ENCODE measurements at places on chromosomes 1 and 21.

- no peak for DNase-seq
Measured at GRCh38 chr1:246417813-246418564, 89.1 kb downstream of the SMYD3 start.

DNA sequence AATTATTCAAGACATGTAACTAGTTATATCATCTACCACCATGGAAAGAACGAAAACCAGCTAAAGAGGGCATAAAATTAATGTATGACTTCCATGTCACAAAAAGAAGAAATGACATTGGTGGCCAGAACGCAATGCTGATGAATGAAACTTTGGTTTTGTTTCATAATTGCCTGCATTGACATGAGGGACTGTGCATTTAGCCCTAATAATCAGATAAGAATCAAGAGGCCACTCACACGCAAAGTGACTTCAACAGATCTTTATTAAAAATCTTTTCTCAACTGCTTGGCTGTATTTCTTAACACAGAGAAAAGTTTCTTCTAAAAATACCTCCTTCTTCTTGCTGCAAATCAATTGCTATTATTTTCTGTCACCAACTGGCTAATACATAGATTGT, 184.7 kb upstream of the RUNX1 start:
- no peak for DNase-seq

DNA sequence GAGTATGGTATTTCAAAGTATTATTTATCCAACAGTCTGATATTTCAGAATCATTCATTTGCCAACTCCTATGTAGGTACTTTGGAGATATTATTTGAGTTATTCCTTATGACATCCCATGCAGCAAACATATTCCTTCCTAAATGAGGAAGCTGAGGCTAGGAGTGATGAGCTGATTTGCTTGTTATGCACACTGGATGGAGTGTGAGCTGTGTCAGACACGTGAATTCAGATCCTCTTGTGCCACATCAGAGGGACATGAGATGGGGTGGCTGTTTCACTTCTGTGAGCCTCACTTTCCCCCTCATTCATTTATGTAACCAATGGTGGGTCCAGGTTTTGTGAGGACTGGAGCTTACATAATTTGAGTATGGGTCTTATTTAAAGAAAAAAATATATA, 215.9 kb downstream of the DISC1 start:
- no peak for DNase-seq

DNA sequence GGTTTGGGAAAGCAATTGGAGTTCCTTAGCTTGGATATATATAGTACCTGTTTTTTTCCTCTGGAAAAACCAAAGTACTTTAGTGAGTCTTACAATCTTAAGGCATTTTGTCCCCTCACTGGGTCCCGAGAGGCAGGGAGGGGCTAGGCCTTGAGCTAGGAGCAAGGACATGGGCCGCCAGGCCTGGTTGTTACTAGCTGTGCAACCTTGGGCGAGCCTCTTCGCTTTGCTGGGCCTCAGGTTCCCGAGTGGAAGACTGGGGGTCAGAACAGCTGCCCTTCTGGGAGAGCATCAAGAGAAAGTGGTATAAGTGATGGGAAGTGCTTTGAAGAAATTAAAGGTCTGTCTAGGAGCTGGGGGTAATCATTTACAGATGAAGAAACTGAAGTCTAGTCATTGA, 553.2 kb downstream of the KIF26B start:
- no peak for DNase-seq

DNA sequence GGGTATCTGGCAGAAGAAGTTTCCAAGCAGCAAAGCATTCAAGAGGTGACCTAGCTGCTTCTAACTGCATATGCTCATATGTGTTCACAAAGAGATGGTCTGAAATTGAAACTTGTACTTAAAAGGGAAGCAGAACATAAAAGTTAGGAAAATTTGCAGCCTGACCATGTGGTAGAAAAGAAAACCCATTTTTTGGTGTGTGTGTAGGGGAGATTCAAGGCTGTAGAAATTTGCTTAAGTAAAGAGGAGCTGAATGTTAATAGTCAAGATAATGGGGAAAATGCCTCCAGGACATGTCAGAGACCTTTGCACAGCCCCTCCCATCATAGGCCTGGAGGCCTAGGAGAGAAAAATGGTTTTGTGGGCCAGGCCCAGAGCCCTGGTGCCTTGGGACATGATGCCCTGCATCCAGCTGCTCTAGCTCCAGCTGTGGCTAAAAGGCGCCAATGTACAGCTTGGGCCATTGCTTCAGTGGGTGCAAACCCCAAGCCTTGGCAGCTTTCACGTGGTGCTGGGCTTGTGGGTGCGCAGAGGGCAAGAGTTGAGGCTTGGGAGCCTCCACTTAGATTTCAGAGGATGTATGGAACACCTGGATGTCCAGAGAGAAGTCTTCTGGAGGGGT, 54.9 kb downstream of the DHRS3 start:
- DNase-seq: no peak

GRCh38 chr1:198647055-198647454, 8.2 kb downstream of the PTPRC start:
- DNase-seq: no peak

- DNase-seq: no peak
Measured at GRCh38 chr1:70140343-70140742, 65.0 kb downstream of the LRRC40 start.

GRCh38 chr1:64502083-64502482, 32.2 kb downstream of the CACHD1 start:
- DNase-seq: no peak

- DNase-seq: no peak
Measured at GRCh38 chr1:2239384-2239985, 11.4 kb downstream of the SKI start.

DNA sequence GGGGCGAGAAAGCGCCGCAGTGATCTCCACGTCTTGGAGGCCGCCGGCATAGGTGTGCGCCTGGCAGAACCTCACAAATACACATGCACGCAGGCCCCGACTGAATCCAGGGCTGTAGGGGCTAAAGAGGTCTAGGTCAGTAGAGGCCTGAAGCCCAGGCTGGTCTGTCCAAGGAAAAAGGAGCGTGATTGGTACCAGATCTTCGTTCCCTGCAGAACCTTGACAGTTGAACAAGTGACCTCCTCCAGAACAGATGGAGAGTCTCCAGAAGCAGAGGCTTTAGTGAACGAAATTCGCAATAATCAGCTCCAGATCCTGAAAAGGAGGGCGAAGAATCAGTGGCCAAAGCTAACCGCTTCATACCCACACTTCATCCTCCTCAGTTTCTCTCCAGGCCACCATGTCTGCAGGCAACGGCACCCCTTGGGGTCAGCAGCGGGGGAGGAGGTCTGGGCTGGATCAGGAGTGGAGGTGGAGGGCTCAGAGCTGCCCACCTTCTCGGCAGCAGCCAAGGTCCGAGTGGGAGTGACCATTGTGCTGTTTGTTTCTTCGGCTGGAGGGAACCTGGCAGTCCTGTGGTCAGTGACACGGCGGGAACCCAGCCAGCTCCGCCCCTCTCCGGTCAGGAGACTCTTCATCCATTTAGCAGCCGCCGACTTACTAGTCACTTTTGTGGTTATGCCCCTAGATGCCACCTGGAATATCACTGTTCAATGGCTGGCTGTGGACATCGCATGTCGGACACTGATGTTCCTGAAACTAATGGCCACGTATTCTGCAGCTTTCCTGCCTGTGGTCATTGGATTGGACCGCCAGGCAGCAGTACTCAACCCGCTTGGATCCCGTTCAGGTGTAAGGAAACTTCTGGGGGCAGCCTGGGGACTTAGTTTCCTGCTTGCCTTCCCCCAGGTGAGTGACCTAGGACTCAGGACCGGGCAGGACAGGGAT, 749 bp upstream of the PEX11B start:
- no peak for DNase-seq

DNA sequence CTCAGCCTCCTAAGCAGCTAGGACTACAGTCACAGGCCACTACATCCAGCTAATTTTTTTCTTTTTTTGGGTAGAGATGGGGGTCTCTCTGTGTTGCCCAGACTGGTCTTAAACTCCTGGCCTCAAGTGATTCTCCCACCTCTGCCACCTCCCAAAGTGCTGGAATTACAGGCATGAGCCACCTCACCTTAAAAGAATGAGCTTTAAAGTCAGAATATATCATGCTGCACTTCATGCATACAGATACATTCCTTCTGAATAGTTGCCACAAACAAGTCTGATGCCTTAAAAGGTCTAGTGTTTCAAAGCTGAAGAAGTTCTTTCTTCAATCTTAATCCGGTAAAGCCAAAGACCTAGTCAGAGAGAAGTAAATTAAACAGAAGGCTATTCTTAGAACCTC, 23.8 kb upstream of the CPLANE2 start:
- no peak for DNase-seq

DNA sequence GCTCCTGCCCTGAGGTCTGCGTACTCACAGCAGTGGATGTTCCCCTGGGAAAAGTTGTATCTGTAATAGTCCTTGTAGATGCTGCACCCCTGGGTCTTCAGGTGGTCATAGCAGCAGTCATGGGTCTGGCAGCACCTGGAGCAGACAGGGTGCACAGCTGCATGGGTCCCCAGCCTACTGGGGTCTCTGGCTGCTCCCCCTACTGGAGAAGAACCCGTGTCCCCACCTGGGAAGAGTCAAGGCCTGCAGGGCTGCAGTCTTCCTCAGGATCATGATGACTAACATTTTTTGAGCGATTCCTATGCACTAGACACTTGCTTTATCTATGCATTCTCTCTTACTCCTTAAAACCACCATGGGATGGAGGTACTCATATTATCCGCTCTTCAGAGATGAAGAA, 3.9 kb downstream of the PLA2G2D start:
- no peak for DNase-seq

DNA sequence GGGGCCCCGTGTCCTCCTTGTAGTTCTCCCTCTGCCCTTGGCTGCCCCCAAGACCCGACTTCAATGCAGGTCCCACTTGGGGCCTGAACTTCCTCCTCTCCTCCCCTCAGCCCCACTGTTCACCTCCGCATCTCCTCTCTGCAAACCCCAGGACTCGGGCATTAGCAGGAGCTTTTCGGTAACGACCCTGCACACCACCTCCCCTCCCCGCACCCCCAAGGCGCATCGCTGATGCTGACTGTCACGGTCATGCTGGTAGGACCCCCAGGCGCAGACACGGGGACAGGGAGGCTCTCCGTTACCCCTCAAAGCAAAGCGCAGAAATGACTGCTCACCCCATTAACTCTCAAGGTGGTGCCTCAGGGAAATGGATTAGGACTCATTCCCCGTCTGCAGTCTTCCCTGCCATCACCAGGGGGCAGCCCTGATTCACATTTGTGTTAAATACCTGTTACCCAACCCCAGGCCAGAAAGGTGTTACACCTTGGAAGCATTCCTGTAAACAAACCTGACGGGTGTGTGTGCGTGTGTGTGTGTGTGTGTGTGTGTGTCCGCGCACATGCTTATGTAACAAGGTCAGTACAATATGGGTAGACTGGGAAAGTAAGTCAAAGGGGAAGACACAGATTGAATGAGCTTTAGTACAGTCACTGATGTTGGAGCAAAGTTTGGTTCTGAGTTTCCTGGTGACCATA, 6.4 kb upstream of the GUCA2B start:
- peak; percentile 39 for DNase-seq

- DNase-seq: no peak
Measured at GRCh38 chr21:37917612-37918011, 1.4 kb upstream of the KCNJ6 start.

DNA sequence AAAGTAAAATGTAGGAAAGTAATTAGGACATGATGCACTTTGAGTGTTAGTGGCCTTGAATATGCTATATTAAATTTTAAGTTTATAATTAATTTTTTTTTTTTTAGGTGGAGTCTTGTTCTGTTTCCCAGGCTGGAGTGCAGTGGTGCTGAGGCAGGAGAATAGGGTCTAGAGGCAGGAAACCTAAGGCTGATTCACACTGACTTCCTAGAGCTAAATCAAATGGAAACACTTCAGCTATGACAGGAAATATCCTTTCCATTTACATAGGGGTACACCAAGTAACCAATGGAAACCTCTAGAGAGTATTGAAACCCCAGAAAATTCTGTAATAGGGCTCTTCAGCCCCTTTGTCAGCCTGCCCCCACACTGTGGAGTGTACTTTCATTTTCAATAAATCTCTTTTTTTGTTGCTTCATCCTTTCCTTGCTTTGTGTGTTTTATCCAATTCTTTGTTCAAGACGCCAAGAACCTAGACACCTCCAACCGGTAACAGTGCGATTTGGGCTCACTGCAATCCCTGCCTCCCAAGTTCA, 17.9 kb upstream of the THRAP3 start:
- no peak for DNase-seq

DNA sequence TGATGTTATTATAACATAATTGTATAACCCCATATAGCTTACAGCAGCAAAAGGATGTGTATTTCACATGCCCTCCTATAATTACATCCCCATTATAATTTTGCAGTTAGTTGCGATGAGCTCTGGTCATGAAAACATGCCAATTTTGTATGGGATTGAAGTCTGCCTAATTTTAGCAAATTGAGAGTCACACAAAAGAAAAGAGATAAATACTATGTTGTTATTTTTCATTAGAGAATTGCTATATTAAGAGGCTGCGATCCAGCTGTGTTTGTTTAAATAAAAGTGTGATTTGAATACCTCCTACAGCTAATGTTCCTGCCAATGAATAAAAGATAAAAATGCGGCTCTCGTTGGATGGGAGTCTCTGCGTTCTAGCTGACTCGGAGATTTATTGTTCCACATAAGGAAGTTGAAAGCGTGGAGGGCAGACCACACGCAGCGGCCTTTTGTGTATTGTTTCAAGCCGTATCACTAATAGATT, 461.0 kb upstream of the NFIA start:
- DNase-seq: peak; percentile 80

- DNase-seq: no peak
Measured at GRCh38 chr1:85464497-85465098, 361 bp downstream of the DDAH1 start.

- no peak for DNase-seq
Measured at GRCh38 chr1:56448529-56449300, 130.6 kb downstream of the PLPP3 start.

DNA sequence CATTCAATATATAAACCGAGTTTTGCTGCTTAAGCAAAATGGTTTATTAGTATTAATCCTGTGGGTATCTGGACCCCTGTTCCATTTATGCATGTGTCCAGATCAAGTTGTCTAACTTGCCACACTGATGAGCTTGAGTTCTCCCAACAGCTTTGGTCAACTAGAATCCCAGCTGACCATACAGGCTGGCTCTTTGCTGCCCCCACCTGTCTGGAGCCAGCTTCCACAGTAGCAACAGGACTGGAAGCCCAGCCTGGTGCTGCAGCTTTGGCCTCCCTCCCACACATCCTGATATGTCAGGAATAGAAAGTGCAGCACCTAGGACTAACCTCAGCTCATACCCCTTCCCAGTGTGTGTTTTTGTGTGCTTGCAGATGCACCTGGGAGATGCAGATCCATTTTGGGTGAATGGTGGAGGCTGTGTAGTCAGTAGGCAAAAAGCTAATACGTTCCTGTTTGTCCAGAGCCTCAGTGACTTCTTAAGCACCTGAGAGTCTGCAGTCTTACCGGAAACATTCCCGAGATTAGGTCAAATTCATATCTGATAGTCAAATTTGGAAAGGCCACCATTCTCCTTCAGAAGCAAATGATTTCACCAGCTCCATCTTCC, 40.9 kb upstream of the BEND5 start:
- DNase-seq: no peak

GRCh38 chr1:7224644-7225043, 439.4 kb downstream of the CAMTA1 start:
- no peak for DNase-seq

- no peak for DNase-seq
Measured at GRCh38 chr1:3533067-3534048, 78.0 kb downstream of the MEGF6 start.

All from NCI-H1048 (cell line).